Kidney (tissue), 22 donors: ENCODE measurements at places on chromosomes 4 and X. TPM values are rescaled to one million over a fixed set of nuclear protein-coding genes. Genes with fewer than 3 reads are reported as not detected.

The BGN gene
- 288 TPM for polyA plus RNA-seq

The GABRG1 gene
- polyA plus RNA-seq = 0.04 TPM

The ESX1 gene
- polyA plus RNA-seq = not detected

The PASD1 gene
- polyA plus RNA-seq = not detected

The FAM156B gene
- 13.1 TPM for polyA plus RNA-seq
